ENCODE measurements at places on chromosomes 6 and 20. TPM values are rescaled to one million over a fixed set of nuclear protein-coding genes. Genes with fewer than 3 reads are reported as not detected.

The CAGE1 gene
- total RNA-seq = not detected

The HRH3 gene
- total RNA-seq = not detected

The PPIL6 gene
- 2.5 TPM for total RNA-seq

The DEK gene
- total RNA-seq = 108 TPM

The MUCL3 gene
- total RNA-seq = 0.07 TPM

The PHACTR3 gene
- total RNA-seq = 10.0 TPM

The SUMO4 gene
- 1.4 TPM for total RNA-seq

The JPH2 gene
- total RNA-seq = 0.59 TPM

Data from Calu3 (cell line).